Pancreas (tissue), 10 donors: ENCODE measurements at places on chromosomes 12 and 14. TPM values are rescaled to one million over a fixed set of nuclear protein-coding genes. Genes with fewer than 3 reads are reported as not detected.

RAB15 gene
- 5.7 TPM for total RNA-seq

GYS2 gene
- not detected for total RNA-seq

- DNase-seq, result no peak
Measured at GRCh38 chr12:78457938-78458337, 406.6 kb upstream of the SYT1 start.

TAS2R7 gene
- total RNA-seq, result not detected

- DNase-seq, result no peak
Measured at GRCh38 chr12:27578689-27579372, 54.8 kb downstream of the PPFIBP1 start.

- no peak for DNase-seq
Measured at GRCh38 chr12:16225692-16226091, 51.8 kb downstream of the SLC15A5 start.

DNA sequence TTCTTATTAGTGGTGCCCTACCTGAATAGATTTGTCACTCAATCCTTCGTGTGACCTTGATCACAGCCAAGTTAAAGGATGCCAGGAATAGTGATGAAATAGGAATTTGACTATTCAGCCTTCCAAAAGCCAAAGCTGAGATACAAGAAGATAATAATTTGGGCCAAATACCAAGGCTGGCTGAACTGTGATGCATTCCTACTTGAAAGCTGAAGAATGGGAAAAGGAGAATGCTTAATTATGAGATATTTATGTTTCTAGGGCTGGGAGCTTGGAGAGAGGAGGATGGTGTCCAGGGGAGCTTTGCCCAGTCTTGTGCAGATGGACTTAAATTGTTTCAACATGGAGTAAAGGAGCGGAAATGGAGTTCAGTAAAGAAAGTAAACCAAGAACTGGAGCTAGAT is 5.2 kb downstream of the RNASE7 start:
- DNase-seq, result no peak

- DNase-seq, result no peak
Measured at GRCh38 chr14:33184587-33184986, 245.9 kb downstream of the NPAS3 start.

DNA sequence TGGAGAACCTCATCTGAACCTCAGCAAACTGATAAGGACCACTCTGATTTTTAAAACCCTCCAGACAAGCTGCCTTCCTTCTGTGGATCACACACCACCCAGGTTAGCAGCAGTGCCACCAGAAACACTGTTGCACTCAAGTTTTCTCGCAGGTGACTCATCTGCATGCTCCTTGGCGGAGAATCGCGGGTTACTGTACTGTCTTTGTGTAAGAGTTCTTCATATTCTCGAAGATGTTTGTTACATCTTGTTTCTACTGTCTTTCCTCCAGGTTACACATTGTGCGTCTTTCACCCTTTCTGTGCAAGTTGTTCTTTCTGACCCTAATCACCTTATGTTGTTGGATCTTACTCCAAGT is 331.2 kb downstream of the CACNA1C start:
- DNase-seq, result no peak
